ENCODE measurements at places on chromosomes 13 and 19.

DNA sequence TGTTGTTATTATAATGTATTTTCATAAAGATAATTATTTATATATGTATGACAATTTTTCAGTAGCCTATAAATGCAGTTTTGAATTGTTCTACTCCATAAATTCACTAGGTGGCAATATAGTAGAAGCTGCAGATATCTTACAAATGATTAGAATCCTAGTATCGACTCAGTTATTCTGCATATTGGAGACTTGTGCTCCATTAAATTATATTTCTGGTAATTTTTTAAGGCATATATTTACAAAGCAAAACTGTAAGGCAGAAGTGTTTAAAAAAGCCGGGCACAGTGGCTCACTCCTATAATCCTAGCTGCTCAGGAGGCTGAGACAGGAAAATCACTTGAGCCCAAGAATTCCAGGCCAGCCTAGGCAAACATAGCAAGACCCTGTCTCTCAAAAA lies 58.7 kb downstream of the DPY19L3 start:
- DNase-seq = peak; percentile 6

GRCh38 chr13:46295491-46296114 lies 83.9 kb downstream of the LRRC63 start:
- DNase-seq = no peak

- no peak for DNase-seq
These were observed 1.6 kb downstream of the ARRDC2 start for GRCh38 chr19:18009412-18010066.

DNA sequence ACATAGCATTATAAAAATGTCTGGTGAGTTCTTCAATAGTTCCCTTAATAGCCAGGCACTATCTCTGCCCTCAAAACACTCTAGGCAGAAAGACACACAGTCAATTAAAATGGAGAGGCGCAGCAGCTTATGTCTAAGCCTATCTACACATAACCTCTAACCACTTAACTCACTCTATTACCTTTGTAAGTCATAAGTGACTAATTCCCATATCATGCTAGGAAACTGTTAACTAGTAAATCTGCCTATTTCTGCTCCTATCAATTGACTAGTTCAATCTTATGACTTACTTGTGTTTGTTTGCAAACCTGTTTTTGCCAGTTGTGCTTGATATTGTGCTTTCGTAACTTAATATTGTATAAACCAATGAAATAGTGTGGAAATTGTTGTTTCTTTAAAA lies 3.2 kb downstream of the CCDC122 start:
- no peak for DNase-seq

- no peak for DNase-seq
These were observed 237.3 kb upstream of the GPC6 start for GRCh38 chr13:92989301-92989700.

GRCh38 chr13:40974460-40975407 lies 44.4 kb downstream of the ELF1 start:
- peak; percentile 36 for DNase-seq

Data from NCI-H748 treated with DMSO at 0.1 percent for 48 hours (cell line).